ENCODE measurements at places on chromosomes 5 and 9.

GRCh38 chr9:93597142-93597706, 20.8 kb downstream of the PHF2 start:
- DNase-seq = no peak

- no peak for DNase-seq
These were observed 34.9 kb downstream of the GABRA6 start for GRCh38 chr5:161720460-161720859.

DNA sequence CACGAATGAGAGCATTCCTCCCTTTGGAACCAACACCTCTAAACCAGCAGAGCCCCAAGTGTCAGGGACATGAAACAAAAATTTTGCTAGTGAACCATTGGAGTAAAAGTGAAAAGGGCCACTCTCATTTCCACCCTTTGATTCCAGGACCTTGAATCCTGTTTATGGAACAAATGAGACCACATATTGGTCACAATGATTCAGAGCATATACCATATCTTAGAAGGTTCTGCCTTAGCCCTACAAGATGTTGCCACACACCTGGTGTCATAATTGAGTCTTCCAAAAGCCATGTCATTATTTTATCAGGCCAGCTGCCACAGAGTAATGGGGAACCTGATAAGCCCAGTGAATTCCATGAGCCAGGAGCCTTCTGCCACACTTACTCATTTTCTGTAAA, 66.3 kb upstream of the ZBTB43 start:
- DNase-seq = no peak

- DNase-seq = no peak
These were observed 6.4 kb downstream of the ZNF608 start for GRCh38 chr5:124740071-124740470.

- DNase-seq = no peak
These were observed 60.7 kb downstream of the HRH2 start for GRCh38 chr5:175718401-175719108.

Measured in NCI-H526 treated with DMSO at 0.1 percent for 48 hours (cell line).